Kasumi-1 (cell line): ENCODE measurements at places on chromosomes 12 and 14.

GRCh38 chr12:12819752-12820311 lies 6.7 kb downstream of the DDX47 start:
- DNase-seq = no peak

GRCh38 chr12:12376646-12377448 lies 20.0 kb downstream of the BORCS5 start:
- peak; percentile 58 for DNase-seq

DNA sequence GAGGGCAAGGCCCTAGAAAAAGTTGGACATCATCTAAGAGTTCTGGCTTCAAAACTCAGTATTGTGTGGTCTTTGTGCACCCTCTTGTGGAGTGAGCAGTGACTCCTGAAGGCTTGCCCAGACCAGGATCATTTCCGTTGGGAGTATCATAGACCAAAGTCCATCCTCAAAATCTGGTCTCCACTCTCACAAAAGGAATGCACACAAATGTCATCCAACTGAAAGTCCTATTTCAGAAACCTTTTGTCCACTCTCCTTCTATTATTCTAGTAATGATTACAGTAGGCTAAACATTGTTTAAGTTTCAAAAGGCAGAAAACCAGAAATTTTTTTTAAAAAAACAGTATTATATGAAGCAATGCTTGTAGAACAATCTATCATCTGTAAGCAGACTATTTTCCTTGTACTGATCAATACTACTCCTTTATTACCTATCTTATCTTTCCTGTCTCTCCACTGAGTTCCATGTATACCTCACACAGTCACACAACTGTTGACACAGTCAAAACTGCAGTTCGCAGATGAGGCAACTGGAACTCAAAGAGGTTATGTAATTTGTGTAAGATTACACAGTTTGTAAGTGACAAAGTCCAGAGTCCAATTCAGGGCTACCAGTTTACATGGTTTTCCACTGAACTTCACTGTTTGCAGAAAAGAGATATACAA lies 41.4 kb downstream of the COX16 start:
- DNase-seq = peak; percentile 3

DNA sequence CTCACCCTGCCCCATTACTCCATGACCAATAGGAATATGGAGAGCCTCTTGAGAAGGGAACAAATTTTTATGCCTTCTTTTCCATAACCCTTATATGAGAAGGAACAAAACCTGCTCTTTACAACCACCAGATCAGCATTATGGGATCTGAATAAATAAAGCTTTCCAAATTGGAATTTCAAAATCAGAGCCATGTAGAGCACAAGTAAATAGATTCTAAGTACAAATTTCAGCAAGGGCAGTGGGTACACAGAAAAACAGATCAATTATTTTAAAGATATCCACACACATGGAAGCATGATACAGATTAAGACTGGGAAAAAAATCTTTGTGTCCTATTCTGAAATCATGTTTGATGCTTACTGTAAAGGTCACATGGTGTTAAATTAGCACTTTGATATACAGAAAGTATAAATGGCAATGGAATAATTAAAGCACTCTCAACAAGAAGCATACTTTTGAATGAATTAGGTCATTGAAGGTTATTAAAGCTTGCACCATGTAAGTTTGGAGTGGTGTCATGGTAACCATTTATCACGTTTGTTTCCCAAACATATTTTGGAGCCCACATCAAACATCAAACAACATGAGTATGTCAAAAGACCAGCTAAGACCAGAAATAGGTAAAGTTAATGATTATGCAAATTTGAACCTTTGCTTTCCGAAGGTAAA lies 75.9 kb upstream of the AVPR1A start:
- no peak for DNase-seq

DNA sequence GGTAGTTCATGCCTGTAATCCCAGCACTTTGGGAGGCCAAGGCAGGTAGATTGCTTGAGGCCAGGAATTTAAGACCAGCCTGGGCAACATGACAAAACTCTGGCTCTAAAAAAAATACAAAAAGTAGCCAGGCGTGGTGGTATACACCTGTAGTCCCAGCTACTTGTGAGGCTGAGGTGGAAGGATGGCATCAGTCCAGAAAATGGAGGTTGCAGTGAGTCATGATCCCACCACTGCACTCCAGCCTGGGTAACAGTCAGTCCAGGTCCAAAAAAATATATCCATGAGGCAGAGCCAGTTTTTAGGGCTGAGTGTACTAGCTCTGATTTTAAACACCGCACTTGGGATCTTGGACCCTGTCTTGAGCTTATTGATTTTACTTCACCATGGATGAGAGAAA lies 30.6 kb upstream of the FICD start:
- no peak for DNase-seq
